ENCODE measurements at places on chromosomes 5 and 9.
A peak's percentile ranks its signal among the peaks of the same experiment; 100 is the strongest.

DNA sequence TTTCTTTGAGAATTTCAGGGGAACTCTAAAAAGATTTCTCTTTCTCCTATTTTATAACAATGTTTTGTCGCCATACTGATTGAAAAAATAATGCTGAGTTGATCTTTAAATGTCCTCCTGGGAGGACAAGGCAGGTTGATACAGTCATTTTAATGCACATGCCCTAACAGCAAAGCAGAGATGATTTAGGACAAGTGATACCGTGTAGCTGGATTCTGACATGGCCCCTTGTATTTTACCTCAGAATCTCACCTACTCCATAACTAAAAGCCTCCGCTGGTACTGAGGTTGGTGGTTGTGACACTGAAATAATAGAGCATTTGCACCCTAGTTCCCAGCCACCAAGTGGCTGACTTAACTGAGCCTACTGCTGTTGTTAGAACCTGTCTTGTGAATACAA, 811 bp upstream of the LRRTM2 start:
- DNase-seq, result no peak

- DNase-seq, result no peak
Measured at GRCh38 chr5:178335302-178336030, 102.9 kb upstream of the PHYKPL start.

DNA sequence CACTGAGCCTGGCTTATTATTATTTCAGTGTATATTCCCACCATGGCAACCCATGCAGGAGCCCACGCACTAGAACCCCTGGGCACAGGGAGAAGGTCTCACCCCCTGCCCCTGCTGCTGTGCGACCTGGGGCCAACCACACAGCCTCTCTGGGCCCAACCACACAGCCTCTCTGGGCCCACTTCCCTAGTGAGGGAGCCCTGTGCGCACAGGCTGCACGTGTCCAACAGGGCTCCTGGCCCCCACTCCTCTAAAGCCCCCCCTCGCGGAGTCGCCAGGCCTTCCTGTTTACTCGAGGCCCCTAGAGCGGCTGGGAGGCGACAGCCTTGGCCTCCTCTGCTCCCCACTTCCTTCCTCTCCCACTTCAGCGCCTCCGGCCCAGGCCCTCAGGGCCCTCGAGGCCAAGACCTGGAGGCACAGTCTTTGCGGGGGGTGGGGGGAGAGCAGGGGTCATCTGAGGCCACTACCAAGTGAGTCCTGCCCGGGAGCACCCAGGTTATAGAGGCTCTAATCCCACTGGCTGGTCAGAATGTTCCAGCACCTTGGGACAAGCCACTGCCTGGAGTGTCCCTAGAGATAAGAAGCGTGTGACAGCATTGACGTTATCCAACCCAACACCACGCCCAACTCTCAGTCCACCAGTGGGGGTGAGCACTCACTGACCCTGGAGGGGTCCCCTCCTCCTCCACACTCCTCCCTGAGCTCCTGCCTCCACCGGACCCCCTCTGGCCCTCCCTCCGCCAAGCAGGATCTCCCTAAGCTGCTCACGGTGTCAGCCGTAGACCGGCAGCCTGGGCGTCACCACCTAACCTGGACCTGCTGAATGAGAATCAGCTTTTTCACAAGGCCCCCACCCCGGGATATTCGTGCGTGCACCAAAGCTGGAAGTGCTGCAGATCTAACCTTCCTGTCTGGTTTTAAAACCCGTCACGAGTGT, 7.9 kb upstream of the ENG start:
- DNase-seq, result peak; percentile 79

DNA sequence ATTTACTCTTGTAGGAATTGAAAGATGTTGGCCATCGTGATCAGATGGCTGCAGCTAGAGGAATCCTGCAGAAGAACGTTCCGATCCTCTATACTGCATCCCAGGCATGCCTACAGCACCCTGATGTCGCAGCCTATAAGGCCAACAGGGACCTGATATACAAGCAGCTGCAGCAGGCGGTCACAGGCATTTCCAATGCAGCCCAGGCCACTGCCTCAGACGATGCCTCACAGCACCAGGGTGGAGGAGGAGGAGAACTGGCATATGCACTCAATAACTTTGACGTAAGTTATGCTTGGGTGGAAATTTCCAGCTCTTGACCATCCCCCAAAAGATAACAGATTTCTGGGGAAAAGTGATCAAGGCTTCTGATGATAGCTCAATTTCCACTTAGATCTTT, 50.6 kb downstream of the LRRTM2 start:
- no peak for DNase-seq

- no peak for DNase-seq
Measured at GRCh38 chr5:180370861-180371641, 17.9 kb upstream of the GFPT2 start.

DNA sequence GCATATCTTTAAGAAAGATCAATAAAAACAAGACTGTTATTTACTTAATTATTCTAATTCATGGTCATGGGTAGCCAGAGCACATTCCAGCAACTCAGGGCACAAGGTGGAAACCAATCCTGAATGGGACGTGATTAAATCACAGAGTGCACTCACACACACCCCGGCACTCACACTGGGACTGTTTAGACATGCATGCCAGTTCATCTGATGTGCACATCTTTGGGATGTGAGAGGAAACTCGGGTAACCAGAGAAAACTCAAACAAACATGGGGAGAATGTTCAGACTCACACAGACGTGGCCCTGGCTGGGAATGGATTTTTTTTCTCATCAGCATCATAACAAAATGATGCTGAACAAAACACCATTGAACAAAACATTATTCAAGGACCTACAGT, 29.4 kb downstream of the SMAD5 start:
- DNase-seq, result no peak

GRCh38 chr9:123002754-123003153, 30.7 kb upstream of the GPR21 start:
- no peak for DNase-seq

DNA sequence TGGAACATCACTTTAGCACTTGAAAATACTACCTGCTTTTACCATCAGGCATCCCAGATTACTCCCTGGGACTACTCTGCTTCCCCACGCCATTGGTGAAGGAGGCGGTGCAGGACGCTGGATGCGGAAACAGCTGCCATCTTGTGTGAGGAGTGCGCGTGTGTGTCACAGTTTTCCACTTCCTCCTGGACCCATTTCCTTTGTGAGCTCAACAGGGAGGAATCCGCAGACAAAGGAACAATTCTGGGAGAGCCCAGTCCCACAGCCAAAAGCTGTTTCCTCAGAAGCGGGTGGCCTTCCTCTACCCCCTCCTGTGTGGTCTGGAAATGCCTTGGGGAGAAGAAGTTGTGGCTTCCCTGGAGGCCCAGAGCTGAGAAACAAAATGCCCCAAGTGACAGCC, 16.8 kb downstream of the AFAP1L1 start:
- no peak for DNase-seq

GRCh38 chr5:39629946-39630345, 205.2 kb upstream of the DAB2 start:
- DNase-seq, result no peak

DNA sequence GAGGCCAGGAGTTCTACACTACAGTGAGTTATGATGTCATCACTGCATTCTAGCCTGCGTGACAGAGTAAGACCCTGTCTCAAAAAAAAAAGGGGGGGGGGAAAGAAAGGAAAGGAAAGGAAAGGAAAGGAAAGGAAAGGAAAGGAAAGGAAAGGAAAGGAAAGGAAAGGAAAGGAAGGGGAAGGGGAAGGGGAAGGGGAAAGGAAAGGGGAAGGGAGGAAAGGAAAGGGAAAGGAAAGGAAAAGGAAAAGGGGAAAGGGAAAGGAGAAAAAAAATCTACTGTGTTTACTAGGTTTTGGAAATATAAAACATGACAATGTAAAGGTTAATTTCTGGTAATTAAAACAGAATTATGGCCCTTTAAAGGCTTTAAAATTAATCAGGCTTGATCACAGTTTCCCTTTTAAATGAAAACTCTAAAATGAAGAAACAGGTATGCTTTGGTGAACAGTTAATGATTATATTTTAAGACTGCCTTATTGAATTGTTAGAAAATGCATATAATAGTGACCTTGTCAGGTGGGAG, 131.9 kb upstream of the POU5F2 start:
- no peak for DNase-seq

- no peak for DNase-seq
Measured at GRCh38 chr9:125579030-125579932, 127.7 kb downstream of the MAPKAP1 start.

Measured in activated naive CD4-positive, alpha-beta T cell treated with anti-CD3 and anti-CD28 coated beads, Interleukin-2, amount 10 ng/mL, durations not matched to agents 7 days and 5 days (primary cell).